Stimulated activated CD8-positive, alpha-beta memory T cell treated with anti-CD3 and anti-CD28 coated beads, Interleukin-15, amount 100 ng/mL, for 24 hours (primary cell): ENCODE measurements at places on chromosomes 4 and X.

DNA sequence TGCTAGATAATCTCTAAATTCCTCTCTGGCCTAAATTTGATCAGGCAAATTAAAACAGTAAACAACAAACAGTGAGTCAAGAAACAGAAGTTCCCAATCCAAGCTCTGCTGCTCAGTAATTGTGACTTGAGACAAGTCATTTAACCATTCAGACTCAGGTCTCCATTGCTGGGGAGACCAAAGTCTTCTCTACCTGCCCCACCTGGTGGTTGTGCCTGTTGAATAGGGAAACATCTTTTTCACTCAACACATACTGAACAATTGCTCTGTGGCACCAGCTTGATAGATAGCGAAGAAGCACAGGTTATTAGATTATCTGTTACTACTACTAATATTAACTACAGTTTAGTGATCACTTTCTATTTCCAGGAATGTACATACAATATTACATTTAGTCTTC, 112.1 kb upstream of the EOLA2 start:
- no peak for DNase-seq

DNA sequence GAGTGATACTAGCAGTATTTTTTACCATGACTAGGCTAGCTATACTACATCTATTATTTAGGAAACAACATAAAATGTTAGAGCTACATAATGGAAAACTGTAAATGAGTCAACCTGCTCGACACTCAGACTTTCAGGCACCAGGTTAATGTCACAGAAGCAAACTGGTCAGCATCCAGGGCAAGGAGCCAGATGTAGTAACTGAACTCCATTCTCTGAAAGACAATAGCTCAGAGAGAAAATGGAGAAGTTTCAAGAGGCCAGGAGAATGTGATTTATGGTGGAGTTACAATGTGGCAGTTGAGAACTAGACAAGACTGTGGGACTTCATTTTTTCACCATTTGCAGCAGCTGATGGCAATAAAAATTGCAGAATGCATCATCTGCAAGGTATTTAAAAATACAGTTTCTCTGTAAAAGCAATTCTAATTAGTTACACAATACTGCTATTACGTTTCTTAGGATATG, 342.7 kb upstream of the PABPC4L start:
- no peak for DNase-seq

DNA sequence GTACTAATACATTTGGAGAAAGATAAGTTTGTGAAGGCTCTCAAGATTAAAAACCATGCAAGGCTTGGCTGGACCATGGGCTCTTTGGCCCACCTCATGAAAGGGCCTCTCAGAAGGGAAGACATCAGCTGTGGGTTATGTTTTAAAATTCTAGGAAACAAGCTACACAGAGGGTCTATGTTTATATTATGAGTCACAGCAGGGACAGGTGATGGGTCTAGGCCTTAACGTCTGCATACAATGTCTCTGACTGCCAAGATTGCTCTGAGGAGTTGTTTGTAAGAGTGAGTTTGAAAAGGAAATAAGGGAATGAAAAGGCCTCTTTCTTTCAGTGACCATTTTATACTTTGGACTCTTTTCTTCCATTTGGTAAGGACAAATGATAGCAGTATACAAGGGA, 77.0 kb upstream of the ARMCX2 start:
- DNase-seq, result no peak

- DNase-seq, result no peak
Observed at GRCh38 chrX:34956916-34957315, 14.3 kb downstream of the FAM47B start.
